NCI-H69 (cell line): ENCODE measurements at places on chromosomes 11 and 22.
A peak's percentile ranks its signal among the peaks of the same experiment; 100 is the strongest.

DNA sequence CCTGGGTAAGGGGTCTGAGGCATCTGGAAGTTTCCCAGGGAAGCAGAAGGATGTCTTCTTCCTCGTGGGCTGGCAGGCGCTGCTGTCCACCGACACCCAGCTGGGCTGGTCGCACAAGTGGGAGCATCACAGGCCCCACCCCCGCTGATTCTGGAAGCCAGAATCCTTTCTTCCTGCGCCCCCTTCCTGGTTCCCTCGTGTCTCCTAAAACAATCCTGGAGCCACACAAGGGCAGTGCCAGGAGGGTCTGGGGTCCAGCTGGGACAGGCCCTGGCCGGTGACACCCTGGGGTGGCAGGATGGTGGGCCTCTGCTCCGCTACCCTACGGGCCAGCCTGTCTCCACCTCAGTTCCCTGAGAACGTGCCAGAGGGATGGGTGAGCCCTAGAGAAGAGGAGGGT, 4.2 kb downstream of the LSP1 start:
- DNase-seq, result no peak

- peak; percentile 56 for DNase-seq
These were observed 41.7 kb downstream of the RPS6KA4 start for GRCh38 chr11:64400667-64401066.

- DNase-seq, result peak; percentile 97
These were observed 88.5 kb upstream of the FIBIN start for GRCh38 chr11:26905368-26905767.

- no peak for DNase-seq
These were observed 23.5 kb upstream of the THY1 start for GRCh38 chr11:119446434-119446833.

GRCh38 chr22:38943201-38943600, 14.2 kb upstream of the APOBEC3A start:
- no peak for DNase-seq

DNA sequence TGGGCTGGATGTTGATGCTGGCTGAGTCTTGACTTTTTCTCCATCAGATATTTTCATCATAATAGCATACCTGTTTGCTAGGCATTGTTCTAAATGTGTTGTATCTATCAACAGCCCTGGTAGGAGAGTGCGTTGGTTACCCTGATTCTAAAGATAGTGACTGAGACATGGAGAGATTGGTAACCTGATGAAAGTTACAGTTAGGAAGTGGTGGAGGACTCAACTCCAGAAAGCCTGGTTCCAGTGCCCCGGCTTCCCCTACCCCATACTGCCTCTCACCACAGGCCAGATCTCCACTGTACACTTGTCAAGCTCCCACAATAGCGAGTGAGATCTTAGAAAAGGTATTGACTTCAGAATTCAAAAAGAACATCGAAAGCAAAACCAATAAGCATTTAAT, 22.8 kb upstream of the RELT start:
- no peak for DNase-seq

GRCh38 chr11:26834601-26835000, 112.7 kb upstream of the SLC5A12 start:
- peak; percentile 17 for DNase-seq

GRCh38 chr11:134513585-134514120, 101.6 kb upstream of the B3GAT1 start:
- DNase-seq, result no peak

GRCh38 chr11:116193321-116194131, 579.3 kb downstream of the BUD13 start:
- DNase-seq, result peak; percentile 39

DNA sequence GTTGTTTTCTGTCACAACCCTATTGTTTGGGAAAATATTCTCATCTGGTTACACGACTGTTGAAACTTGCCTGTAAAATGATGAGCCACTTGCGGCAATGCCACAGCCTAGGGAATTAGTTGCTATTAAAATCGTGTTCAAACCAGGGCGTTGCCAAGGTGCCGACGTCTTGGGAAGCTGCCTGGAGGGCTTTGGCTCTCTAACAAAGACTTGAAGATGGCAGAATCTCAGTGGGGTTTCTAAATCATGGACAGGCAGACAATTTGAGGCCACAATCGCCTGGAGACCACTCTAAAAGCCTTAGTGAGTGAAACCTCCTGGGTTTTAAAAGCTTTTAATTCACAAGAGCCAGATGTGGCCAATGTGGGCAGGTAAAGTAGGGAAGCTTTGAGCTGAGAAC, 117.2 kb upstream of the BMAL1 start:
- peak; percentile 98 for DNase-seq

DNA sequence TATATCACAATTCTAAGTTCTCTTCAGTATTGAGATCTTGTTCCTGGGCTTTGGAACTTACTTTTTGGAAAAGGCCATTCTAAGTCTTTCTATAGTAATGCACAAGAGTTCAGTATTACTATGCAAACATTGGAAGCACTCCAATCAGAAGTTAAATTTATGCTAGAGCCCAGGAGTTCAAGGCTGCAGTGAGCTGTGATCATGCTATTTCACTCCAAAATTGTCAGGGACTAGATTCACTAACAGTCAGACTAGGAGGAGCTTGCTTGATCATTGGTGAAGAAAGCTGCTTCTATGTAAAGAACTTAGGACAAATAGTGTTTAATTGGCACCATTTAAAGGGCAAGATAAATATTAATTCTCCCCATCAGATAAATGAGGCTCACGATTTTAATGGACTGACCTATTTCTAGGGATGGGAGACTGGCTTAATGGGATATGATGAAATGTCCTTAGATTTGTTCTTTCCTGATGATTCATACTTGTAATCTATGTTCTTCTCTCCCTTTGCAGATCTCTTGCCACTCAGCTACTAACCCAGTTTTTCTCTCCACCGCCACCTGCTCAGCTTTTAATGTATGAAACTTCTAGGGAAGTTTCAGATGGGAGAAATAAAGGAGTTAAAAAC, 32.6 kb upstream of the TMEM123 start:
- DNase-seq, result no peak

GRCh38 chr22:49402169-49402568, 425.5 kb downstream of the BRD1 start:
- no peak for DNase-seq

DNA sequence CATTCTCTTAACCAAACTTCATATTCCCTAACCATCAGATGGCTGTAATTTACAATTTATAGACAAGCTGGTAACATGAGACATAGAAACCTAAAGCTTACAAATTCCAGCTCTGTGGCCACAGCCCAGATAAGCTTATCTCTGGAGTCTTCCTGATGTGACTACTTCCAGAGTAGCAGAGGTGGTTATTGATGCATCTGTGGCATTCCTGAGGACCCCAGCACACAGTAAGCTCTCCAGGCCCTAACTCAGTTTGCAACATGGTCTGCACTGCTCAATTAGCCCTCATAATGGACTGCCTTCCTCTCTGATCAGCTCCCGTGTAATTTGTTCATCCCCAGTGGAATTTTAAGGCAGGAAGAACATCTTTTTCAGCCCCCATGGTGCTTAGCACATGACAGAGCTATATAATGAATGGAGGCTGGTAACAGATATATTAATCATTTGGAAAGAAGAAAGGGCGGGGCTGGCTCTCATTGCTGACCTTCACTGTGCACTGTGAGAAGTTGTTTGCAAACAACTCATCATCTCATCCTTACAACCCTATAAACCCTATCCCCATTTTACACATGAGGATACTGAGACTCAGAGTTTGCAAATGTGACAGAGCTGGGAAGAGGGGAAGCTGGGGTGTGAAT, 30.1 kb upstream of the KCNJ11 start:
- DNase-seq, result peak; percentile 65
